ENCODE measurements at places on chromosomes 2 and 18. TPM values are rescaled to one million over a fixed set of nuclear protein-coding genes. Genes with fewer than 3 reads are reported as not detected.

DNA sequence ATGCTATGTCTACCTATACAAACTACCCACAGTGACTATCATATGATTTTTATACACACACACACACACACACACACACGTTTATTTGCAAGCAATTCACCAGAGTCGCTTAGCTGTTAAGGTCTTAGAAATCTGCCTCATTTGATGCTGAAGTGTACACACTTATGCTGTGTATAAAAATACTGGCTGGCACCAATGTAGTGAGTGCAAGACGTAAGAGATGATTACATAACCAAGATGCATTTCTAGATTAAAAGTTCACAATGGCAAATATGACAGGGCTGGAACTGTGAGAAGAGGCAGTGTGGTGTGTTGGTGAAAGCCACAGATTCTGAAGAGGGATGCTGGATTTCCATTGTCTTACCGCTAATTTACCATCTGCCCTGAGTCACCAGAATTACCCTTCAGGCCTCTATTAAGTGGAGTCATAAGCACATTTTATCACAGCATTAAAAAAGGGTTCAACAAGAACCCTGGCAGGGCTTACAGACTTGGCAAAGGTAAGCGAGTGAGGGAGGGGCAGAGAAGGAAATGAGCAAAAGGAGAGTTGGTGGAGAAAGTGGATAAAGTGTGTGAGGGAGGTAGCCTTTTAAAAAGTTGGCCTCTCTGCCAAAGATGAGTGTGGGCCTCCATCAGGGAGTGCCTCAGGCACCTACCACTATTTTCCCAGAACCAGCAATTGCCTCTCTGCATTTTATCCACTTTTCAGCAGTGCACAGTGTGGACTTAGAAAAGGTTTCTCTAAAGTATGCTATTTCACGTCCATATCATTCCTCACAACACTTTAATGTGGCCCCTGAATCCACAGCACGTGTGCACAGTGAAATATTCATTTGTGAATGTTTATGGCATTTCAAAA lies 21.5 kb downstream of the MEIS1 start:
- no peak for DNase-seq

- DNase-seq = no peak
Measured at GRCh38 chr2:53694096-53694771, 73.4 kb upstream of the CHAC2 start.

CTDSP1 gene
- total RNA-seq = 36.3 TPM

GRCh38 chr2:192465141-192465540 lies 270.4 kb upstream of the TMEFF2 start:
- no peak for DNase-seq

GRCh38 chr2:11872247-11872947 lies 126.0 kb downstream of the LPIN1 start:
- DNase-seq = peak; percentile 30

DNA sequence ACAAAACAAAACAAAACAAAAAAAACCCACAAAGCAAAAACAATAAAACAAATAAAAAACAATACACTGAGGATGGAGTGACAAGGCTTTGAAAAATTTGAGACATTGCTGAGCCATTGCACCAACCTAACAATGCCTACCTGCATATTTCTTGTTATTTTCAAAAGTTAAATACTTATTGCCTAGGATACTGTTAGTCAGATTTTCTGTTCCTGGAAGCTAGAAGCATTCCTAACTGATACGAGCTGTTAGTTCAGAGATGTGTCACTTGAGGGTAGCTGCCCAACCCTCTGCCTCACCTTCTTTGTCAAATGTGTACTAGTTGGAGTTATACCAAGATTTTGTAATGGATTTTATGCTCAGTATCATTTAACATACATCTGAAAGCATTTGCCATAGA lies 187.2 kb downstream of the TXNL1 start:
- no peak for DNase-seq

CYP26B1 gene
- 1.9 TPM for total RNA-seq

DNA sequence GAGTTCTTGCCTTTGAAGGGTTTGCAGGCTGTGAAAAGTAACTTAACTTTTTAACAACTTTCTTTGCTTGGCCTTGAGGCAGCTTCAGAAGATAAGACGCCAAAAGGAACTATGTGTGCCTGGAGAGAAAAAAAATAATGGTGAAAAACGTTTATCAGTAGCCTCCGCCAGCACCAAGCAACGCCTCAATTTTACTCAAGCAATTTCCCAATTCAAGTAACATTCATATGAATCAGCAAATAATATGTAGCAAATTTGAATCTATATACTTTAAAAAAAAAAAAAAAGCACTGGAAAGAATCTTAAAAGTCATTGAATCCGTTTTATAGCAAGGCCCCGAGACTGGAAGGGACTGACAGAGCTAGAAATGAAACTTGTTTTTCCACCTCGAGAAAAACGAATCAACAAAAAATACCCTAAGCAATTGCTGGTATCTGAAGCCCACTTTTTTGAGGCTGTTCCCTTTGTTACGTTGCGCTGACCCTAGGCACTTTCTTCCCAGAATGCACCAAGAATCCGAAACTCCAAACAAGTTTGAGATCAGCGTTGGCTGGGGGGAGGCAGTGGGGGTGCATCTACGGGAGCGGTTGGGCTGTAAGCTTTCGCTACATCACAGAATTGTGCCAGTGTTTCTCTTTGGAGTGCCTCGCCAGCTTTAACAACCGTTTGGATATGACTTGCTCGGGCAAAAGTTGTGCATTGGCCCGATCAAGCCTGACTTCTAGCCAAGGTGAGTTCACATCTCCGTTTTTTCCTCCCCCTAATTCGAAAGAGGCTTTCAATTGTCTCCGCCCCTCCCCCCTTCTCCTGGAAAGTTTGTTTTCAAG lies 2.7 kb upstream of the TGIF1 start:
- peak; percentile 37 for DNase-seq

RAB27B gene
- 1.1 TPM for total RNA-seq

- DNase-seq = no peak
Measured at GRCh38 chr2:166158546-166158945, 30.7 kb upstream of the SCN1A start.

DNA sequence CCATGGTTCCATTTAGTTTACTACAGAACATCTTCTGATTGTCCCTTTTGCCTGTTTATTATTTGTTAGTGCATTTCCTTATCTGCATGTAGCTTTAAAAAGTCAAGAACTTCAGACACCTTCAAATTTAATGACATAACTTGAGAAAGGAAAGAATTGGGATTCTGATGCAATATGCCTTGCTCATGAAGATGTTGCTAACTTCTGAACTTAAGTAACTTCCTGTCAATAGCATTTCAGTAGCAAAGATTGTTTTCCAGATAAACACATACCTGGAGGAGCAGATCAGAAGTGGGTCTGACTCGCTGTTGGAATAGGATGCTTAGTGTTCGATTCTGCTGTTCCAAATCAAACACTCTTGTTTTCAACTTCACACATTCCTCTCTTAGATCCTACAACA lies 190.2 kb upstream of the LYPD1 start:
- no peak for DNase-seq

GRCh38 chr18:33851546-33852078 lies 273.6 kb downstream of the ASXL3 start:
- DNase-seq = no peak

DNA sequence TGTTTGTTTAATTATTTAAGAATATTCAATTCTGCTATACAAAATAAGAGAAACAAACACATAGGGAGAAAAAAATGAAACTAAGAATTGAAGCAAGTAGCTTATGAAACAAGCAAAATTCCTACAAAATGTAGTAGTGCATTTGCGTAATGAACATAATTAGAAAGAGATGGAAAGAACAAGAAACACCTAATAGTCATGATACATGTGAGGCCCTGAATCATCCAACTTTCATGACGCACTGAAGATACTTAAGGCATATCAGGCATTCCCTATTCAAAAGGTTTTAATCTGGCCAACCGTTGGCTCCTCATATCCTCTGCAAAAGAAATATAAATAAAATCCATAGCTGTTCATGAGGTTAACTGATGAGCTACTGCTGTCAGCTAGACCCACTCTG lies 14.5 kb upstream of the NAB1 start:
- DNase-seq = no peak

- no peak for DNase-seq
Measured at GRCh38 chr2:19651466-19651865, 250.3 kb downstream of the TTC32 start.

DNA sequence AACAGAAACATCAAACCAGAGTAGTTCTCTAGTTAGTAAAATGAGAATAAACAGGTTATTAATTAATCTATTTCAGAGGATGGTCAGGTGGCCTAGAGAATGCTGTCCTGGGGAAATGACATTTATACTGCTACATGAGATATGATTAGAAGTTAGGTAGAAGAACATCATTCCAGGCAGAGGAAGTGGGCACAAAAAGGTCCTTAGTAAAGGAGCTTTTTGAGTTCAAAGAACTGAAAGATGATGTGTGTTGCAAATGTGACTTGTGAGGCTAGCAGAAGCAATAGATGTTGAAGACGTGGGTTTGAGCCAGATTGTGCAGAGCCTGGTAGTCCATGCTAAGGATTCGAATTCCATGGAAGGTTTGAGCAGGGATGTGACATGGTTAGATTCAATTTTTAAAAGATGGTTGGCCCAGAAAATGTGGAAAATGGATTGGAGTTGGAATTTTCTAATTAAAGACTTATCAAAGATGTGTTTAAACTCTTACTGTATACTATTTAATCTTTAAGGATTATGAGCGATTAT lies 34.2 kb downstream of the RAB10 start:
- no peak for DNase-seq

SNORC gene
- total RNA-seq = 0.30 TPM

MAP2 gene
- 0.34 TPM for total RNA-seq

GRCh38 chr18:63808125-63808524 lies 32.9 kb downstream of the SERPINB7 start:
- DNase-seq = no peak

- DNase-seq = no peak
Measured at GRCh38 chr2:88400037-88400767, 52.3 kb downstream of the FOXI3 start.

SLC16A14 gene
- total RNA-seq = 2.1 TPM

- DNase-seq = peak; percentile 26
Measured at GRCh38 chr2:108215794-108216211, 24.0 kb upstream of the SULT1C3 start.

INPP1 gene
- total RNA-seq = 12.1 TPM

DNA sequence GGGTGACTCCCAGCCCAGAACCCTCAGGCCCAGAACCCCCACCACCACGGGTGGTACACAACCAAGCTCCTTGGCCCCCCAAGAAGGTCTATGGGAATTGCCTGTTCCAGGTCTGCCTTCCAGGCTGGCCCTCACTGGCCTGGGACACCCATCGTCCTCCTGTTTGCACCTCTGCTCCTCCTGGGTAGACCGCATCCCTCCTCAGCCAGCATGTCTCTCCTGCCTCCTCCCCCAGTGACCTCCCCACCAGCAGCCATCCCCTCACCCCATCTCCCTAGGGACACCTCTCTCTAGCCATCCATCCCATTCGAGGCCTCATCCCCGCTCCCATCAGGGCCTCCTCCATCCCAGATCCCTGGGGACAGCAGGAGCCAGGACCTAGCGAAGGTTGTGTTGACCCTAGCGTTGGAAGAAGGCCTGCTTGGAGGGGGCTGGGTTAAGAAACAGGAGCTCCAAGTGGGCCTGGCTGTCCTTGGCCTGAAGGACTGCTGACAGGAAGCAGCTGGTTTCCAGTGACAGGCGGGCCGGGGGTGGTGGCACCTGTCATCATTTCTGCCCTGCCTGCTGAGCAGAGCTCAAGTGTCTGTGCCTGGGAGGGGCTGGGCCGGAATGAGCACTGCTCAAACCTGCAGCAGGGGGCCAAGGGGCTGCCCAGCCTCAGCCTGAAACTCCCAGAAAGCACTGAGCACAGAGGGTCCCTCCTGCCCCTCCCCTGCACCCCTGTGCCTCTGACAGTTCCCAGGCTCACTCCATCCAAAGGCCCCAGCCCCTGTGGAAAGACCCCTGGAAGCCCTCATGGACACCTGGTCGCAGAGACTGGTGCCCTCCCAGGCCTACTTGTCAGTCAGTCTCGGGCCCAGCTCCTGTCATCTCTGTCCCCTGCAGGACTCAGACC lies 96.0 kb upstream of the OTOS start:
- DNase-seq = no peak

TCF23 gene
- total RNA-seq = not detected

RAX gene
- total RNA-seq = not detected

GRCh38 chr2:63594660-63595059 lies 5.9 kb downstream of the MDH1 start:
- DNase-seq = no peak

DNA sequence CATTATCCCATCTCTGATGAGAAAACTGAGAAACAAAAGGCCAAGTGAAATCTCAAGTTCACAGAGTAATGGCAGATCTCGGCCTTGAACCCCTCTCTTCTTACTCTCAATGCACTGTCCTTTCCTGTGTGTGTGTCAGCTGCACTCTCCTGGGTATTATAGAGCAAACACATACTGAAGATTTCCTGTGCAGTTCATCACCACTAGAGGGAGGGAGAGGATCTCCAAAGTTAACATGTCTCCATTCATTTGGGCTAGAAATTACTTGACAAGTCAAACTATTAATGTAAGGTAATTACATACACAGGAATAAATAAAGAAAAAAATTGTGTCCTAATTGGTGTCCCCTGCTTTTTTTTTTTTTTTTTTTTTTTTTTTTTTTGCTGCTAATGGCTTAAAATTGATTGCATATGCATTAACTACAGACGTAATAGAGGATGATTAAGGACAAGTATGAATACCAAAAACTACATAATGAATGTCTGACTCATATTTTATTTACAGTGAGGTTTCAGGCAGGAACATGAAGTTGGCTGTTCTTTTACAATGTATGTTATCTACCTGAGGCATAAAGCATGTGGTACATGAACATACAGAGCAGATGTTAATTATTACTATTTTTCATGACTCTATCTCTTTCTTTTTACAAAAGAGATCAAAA lies 269.2 kb downstream of the NYAP2 start:
- DNase-seq = peak; percentile 56

SP140 gene
- 0.11 TPM for total RNA-seq

DNA sequence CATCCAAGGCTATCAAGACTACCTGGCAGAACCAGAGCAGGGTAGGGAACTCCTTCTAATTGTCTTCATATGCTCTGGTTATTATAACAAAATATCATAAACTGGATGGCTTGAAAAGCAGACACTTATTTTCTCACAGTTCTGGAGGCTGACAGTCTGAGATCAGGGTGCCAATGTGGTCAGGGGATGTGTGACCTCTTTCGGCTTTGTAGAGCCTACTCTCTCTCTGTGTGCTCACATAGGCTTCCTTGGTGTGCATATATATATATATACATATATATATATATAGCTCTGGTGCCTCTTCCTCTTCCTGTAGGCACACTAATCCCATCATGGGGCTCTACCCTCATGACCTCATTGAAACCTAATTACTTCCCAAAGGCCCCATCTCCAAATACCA lies 101.6 kb downstream of the ARL6IP6 start:
- DNase-seq = no peak

GRCh38 chr2:44758591-44758990 lies 182.9 kb upstream of the SIX3 start:
- no peak for DNase-seq

NABP1 gene
- total RNA-seq = 25.8 TPM

GRCh38 chr2:77839102-77839501 lies 316.9 kb upstream of the LRRTM4 start:
- no peak for DNase-seq

All from Daoy (cell line).